MM.1S (cell line): ENCODE measurements at places on chromosomes 2 and 18.

- DNase-seq: no peak
- no peaks in the 10 kb centered on the region for H3K27me3 ChIP-seq
- H3K4me3 ChIP-seq: no peak overlapping the region
- no peaks in the 10 kb centered on the region for H3K36me3 ChIP-seq
- H3K4me1 ChIP-seq: peaks cover 37% of the 10 kb centered on the region
- H3K27ac ChIP-seq: no peak overlapping the region
Measured at GRCh38 chr2:20597860-20598183, 53.1 kb downstream of the HS1BP3 start.

GRCh38 chr2:69518841-69519240 lies 81.6 kb upstream of the NFU1 start:
- no peaks in the 10 kb centered on the region for H3K4me1 ChIP-seq
- DNase-seq: no peak
- no peaks in the 10 kb centered on the region for H3K27me3 ChIP-seq
- H3K4me3 ChIP-seq: no peak overlapping the region
- H3K36me3 ChIP-seq: no peaks in the 10 kb centered on the region

DNA sequence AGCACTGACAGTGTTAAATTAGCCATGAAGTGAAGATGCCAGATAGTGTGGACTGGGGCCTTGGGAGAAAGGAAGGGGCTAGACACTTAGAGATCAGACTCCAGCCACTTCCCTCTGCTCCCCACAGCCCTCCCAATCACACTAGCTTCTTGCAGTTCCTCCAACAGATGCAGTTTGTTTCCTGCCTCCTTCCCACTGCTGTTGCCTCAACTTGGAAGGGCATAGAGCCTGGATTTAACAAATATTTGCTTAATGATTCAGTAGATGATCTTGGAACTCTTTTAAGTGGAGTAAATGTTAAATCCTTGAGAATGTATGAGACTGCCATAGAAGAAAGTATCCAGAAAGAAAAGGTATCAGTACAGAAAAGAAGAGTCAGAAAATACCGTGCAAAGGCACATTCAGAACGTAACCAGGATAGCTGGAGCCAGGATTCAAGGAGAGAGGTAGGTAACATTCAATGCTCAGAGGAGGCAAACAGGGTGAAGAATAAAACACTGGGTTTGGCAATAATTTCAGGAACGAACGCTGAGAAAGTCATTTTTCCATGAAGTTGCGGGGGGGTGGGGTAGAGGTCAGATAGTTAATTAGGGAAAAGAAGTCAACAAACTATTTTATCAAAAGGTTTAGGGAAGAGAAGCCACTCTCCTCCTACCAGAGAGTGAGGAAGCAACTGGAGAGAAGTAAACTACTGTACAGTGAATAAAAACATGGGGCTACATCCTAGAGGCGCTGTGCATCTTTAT lies 1.3 kb upstream of the BZW1 start:
- H3K36me3 ChIP-seq: peaks cover 6% of the 10 kb centered on the region; the same call in 1 of the 2 replicates
- H3K27ac ChIP-seq: no peak overlapping the region
- peak overlapping the region; percentile 96 for H3K4me3 ChIP-seq
- no peak for DNase-seq

GRCh38 chr2:19099181-19099580 lies 259.2 kb downstream of the OSR1 start:
- DNase-seq: no peak
- no peaks in the 10 kb centered on the region for H3K36me3 ChIP-seq
- no peak overlapping the region for H3K4me3 ChIP-seq

- H3K4me3 ChIP-seq: no peak overlapping the region
- H3K4me1 ChIP-seq: no peaks in the 10 kb centered on the region
- H3K27ac ChIP-seq: no peak overlapping the region
- peak; percentile 21 for DNase-seq
- no peaks in the 10 kb centered on the region for H3K36me3 ChIP-seq
Measured at GRCh38 chr2:460861-461260, 173.0 kb upstream of the ALKAL2 start.

- DNase-seq: no peak
- no peak overlapping the region for H3K27ac ChIP-seq
- H3K36me3 ChIP-seq: no peaks in the 10 kb centered on the region
- H3K4me1 ChIP-seq: no peaks in the 10 kb centered on the region
- H3K27me3 ChIP-seq: no peaks in the 10 kb centered on the region
- no peak overlapping the region for H3K4me3 ChIP-seq
Measured at GRCh38 chr2:217398860-217399259, 539.0 kb upstream of the TNP1 start.

DNA sequence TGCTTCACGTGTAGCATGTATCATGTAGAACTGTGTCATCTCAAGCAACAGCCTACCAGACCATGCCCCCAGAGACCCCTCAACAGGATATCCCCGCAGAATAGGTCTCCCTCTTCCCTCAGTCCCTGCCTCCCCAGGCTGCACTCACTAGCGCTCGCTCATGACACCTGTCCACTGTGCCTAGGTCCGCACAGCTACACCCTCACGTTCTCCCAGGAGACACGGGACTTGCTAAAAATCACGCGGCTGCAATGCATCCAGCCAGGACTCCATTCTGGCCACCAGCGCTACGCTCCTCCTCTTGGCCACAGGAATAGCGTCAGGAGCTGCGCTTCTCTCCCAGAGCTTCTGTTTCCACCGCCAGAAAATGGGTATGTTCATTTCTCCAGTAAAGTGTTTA lies 2.5 kb downstream of the PXDN start:
- H3K36me3 ChIP-seq: no peaks in the 10 kb centered on the region
- no peak overlapping the region for H3K4me3 ChIP-seq
- DNase-seq: no peak
- H3K27me3 ChIP-seq: no peaks in the 10 kb centered on the region
- H3K4me1 ChIP-seq: no peaks in the 10 kb centered on the region
- no peak overlapping the region for H3K27ac ChIP-seq

- no peaks in the 10 kb centered on the region for H3K4me1 ChIP-seq
- no peak overlapping the region for H3K27ac ChIP-seq
- no peaks in the 10 kb centered on the region for H3K27me3 ChIP-seq
- no peaks in the 10 kb centered on the region for H3K36me3 ChIP-seq
- no peak for DNase-seq
Measured at GRCh38 chr2:139177041-139177440, 396.9 kb upstream of the NXPH2 start.

DNA sequence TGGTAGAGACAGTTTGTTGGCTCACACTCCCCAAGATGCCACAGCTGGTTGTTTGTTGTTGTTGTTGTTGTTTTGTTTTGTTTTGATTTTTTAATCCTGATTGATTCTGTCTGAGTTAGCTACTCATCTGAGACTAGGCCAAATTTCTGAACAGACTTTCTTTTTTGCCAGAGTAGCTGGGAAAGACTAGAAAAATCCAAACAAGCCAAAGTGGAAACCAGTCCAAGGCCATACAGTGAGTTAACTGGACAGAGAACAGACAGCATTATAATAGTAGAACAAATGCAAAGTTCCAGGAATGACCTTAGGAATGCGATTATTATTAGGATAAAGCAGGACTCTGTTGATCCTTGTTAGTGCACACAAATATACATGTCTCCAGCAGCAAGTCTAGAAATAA lies 43.8 kb upstream of the CYP26B1 start:
- H3K27me3 ChIP-seq: no peaks in the 10 kb centered on the region
- no peak for DNase-seq
- H3K27ac ChIP-seq: no peak overlapping the region
- no peaks in the 10 kb centered on the region for H3K36me3 ChIP-seq
- H3K4me3 ChIP-seq: no peak overlapping the region
- no peaks in the 10 kb centered on the region for H3K4me1 ChIP-seq

- H3K4me3 ChIP-seq: no peak overlapping the region
- no peaks in the 10 kb centered on the region for H3K4me1 ChIP-seq
- no peak overlapping the region for H3K27ac ChIP-seq
- no peaks in the 10 kb centered on the region for H3K27me3 ChIP-seq
- no peak for DNase-seq
- H3K36me3 ChIP-seq: no peaks in the 10 kb centered on the region; the same call in 1 of the 2 replicates
Measured at GRCh38 chr2:60453872-60454271, 99.6 kb downstream of the BCL11A start.

GRCh38 chr2:145245268-145245870 lies 725.5 kb upstream of the ZEB2 start:
- no peaks in the 10 kb centered on the region for H3K4me1 ChIP-seq
- H3K4me3 ChIP-seq: no peak overlapping the region
- H3K27ac ChIP-seq: no peak overlapping the region
- no peak for DNase-seq

DNA sequence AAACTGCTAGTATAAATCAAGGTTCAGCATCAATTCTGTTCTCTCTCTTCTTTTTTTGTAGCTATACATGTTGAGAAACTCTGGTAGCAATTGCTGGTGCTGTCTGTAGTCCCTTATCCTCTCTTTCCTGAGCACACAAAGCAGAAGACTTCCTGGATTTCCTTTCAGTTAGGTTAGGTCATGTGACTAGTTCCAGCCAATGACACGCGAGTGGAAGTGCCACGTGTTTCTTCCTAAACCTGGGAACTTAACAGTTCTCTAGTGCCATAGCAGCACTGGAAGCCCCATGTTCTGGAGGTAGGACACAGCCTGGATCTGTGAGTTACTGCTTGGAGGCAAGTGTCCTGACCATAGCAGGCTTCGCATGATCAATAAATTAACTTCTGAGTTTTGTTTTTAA lies 125.9 kb downstream of the PLA2R1 start:
- DNase-seq: no peak
- H3K36me3 ChIP-seq: no peaks in the 10 kb centered on the region
- no peak overlapping the region for H3K27ac ChIP-seq
- H3K4me3 ChIP-seq: no peak overlapping the region

DNA sequence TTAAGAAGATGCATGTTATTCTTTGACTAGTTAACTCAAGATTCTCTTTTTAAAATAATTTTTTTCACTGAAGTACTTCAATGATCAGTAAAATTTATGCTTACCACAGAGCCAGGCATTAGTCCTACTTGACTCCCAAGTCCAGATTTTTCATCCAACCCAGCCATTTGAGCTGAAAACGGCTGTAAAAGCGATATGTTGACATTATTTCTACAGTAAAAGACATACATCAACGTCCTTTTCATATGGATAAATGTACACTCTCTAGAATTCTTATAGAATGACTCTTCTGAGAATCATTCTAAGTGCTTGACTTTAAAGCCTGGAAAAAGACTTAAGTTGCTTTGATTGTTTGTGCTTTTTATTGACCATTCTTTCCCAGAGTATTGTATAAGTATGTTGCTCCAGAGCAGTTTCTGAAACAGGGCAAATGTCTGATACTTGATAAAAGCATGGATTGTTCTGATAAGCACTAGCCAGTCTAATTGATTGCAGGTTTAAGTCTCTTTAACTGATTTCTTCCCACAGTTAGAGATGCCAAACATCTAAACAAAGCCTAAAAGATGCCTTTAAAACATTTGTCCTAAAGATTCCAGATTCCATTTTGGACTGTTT lies 90.9 kb downstream of the COL5A2 start:
- no peaks in the 10 kb centered on the region for H3K27me3 ChIP-seq
- no peak overlapping the region for H3K4me3 ChIP-seq
- DNase-seq: no peak
- no peaks in the 10 kb centered on the region for H3K36me3 ChIP-seq
- H3K27ac ChIP-seq: no peak overlapping the region

DNA sequence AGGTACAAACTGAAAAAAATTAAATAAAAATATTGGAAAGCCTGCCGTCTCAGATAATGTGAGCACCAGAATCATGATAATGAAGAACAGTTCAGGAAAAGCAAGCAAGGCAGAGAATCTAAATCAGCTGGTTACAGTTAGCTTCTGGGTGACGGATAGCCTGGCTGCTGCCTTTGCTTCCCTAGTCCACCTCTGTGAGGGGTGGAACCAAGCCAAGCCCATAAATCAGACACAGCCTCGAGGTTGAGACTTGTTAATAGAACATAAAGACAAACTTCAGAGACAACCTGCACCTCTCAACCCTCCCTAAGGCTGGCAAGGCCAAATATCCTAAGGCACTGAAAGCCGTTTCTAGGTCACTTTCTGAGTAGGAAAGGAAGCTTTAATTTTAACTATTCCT lies 334.7 kb upstream of the SLC39A10 start:
- H3K27me3 ChIP-seq: no peaks in the 10 kb centered on the region
- H3K4me1 ChIP-seq: no peaks in the 10 kb centered on the region
- H3K27ac ChIP-seq: no peak overlapping the region
- no peaks in the 10 kb centered on the region for H3K36me3 ChIP-seq
- no peak overlapping the region for H3K4me3 ChIP-seq
- no peak for DNase-seq
